ENCODE measurements at places on chromosomes 1 and 21. TPM values are rescaled to one million over a fixed set of nuclear protein-coding genes. Genes with fewer than 3 reads are reported as not detected.

GRCh38 chr1:217211486-217211885 is 419.4 kb downstream of the GPATCH2 start:
- no peak for DNase-seq

- no peak for DNase-seq
Observed at GRCh38 chr21:36149788-36150711, 6.6 kb upstream of the DOP1B start.

Gene OR6P1
- not detected for total RNA-seq

- no peak for DNase-seq
Observed at GRCh38 chr21:25967901-25968438, 202.6 kb downstream of the APP start.

Gene ZYG11A
- 0.22 TPM for total RNA-seq

DNA sequence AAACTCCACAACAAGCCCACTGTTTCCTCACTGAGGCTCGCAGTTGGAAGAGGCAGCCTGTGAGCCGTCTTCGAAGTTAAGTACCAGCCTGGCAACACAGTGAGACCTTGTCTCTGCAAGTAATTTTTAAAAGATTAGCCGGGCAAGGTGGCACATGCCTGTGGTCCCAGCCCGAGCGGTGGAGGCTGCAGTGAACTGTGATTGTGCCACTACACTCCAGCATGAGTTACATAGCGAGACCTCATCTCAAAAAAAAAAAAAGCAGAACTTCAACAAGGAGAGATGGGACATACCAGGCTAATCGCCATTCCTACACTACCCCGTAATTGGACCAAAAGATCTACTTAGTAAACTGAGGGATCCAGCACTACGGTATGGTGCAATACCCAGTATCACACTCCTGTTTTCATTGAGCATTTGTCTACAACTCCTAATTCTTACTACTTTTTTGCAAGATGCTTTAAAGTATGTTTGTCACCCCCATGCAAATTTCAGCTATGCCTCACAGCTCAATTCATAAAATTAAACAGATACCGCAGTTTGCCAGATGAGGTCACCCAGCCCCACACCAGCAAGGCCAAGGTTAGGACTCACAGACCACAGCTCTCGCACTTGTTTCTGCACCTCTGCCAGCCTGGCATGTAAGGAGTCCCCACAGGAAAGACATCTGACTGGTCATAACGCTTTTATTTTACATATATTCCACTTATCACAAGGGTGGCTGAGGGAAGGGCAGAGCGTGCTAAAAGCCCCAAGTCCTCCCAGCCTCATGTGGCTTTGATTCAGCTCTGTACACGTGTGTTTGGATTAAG is 21.0 kb downstream of the SDE2 start:
- DNase-seq: no peak

- DNase-seq: no peak
Observed at GRCh38 chr1:50661626-50662025, 238.4 kb upstream of the DMRTA2 start.

Gene SLC35D1
- total RNA-seq: 75.9 TPM

Data from colonic mucosa (tissue), 4 donors.